ENCODE measurements at places on chromosomes 2 and 18.

DNA sequence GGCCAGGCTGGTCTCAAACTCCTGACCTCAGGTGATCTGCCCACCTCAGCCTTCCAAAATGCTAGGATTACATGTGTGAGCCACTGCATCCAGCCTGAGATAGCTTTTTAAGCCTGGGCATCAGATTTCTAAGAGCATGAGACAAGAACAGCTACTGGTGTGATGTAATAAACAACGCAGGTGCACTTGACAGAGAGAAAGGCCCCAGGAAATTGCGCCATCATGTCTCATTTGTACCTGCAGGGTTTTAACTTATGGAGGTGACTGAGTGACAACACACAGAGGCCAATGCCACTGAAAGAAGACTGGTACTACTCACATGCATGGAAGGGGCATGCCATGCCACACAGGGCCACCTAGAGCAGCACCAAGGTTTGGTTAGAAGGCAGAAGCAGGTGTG lies 209.4 kb downstream of the SP3 start:
- no peak for DNase-seq

DNA sequence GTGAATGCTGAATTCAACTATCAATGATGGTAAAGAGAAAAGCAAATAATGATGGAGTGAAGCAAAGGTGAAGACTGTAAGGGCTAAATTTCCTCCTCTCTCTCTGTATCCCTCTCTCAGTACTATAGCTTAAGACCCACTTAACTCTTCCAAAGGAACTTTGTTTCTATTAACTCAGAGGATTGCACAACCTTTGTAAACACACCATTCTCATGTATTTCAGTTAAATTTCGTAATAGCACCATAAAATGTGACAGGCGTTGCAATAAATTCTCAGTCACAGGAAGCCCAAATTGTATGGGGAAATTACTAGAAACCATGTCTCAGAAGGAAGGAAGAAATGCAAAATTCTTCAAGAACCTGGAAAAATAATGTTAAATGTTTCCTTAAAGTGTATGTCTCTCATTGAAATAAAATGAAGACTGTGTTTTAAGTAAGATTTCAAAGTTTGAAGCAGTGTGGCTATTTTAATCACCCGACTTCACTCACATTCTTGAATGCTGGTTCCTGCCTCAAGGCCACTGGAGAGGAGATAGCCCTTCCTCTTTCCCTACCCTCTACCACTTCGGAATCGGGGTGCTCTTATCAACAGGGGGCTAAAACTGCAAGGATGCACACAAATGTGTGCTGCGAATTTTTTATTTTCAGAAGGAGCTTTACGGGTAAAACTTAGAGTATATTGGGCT lies 112.1 kb downstream of the FTCDNL1 start:
- no peak for DNase-seq

DNA sequence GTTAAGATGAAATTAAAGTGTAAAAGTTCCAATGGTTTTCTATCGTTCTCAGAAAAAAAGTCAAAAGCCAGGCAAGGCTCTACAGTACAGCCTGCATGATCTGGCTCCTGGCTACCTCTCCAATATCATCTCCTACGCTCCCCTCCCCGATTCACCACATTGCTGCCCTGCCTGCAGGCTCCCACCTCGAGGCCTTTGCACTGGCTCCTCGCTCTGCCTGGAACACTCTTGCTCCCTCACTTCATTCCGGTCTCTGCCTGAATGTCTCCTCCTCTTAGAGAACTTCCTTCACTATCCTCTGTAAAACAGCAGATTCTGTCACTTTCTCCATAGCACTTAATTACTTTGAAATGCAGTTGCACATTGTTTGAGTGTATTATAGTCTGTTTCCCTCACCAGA lies 72.5 kb downstream of the KLF7 start:
- DNase-seq: no peak

DNA sequence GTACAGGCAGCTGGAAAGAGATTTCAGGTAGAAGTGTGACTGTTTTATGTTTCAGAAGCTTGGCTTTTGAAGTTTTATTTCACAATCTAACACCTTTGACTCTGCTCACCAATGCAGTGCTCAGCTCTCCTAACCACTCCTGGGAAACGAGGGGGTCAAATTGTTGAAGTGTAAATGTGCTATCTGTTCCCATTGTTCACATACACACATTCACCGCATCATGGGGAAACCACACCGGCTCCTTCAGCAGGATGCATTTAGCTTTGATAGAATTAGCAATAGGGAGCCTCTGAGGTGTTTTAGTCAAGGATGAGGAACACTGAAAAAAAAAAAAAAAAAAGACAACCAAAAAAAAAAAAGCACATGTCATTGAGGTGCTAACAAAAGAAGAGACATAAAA lies 13.4 kb upstream of the DLGAP1 start:
- DNase-seq: no peak

- DNase-seq: no peak
Measured at GRCh38 chr2:48265169-48266030, 264.6 kb upstream of the STON1 start.

DNA sequence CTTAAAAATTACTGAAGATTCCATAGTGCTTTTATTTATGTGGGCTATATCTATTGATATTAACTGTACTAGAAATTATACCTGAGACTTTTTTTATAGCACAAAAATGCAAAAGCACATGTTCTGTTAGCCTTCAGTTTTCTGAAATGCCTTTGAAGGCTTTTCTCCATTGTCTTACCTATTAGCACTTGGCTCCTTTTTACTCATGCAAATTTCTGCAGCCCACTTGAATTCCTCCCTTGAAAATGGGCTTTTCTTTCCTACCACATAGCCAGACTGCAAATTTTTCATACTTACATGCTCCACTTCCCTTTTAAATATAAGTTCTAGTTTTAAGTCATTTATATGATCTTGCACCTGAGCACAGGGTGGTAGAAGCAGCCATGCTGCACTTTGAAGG lies 453.0 kb upstream of the TRIB2 start:
- DNase-seq: no peak

DNA sequence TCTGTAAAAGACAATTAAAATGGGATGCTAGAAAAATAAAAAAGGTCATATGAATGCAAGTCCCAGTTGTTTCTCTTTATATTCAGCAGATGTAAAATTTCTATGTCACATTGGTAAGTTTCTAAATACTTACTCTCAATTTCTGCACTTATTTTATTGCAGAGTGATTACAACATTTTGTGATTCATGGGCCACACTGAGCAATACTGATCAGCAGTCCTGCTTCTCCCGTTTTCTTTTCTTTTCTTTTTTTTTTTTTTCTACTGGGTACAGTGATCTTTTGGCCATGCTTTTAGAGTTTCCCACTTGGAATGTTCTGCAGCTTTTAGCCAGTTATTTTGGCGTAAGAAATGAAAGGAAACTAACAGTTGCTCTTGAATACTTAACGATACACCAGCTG lies 38.8 kb downstream of the LIMS1 start:
- DNase-seq: no peak

DNA sequence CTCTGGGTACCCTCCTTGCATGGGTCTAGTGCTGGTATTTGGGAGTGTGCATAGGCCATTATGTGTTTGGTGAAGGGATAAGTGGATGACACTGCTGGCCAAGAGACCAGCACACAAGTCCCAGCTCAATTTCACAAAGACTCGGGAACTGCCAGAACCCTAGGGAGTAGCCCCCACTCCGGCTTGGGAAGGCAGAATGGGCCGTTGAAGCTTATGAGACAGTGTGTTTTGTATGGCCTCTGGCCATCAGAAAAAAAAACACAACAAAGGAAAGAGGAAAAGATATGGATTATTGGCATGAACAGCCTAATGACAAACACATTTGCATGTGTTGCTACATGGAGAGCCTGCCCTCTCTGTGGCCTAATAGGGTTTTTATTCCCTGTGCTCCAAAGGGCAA lies 144.2 kb downstream of the TTC32 start:
- no peak for DNase-seq

GRCh38 chr2:38146907-38147307 lies 71.0 kb upstream of the CYP1B1 start:
- DNase-seq: no peak

DNA sequence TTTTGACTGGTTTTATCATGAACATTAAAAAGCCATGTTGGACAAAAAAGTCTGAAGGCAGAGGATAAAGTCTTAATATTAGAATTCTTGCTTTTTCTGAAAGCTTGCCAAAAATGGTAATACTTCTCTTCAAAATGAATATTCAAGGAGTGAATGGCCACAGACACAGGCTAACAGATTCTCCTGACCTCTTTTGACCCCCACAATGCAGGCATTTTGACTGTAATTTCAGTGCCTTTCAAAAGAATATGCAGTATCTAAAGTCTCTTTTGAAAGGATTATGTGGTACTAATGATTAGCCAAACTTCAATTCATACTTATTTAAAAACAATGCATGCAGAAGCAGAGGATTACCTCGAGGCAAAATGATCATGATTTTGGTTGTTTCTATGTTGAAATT lies 557.8 kb upstream of the GCFC2 start:
- no peak for DNase-seq

- no peak for DNase-seq
Measured at GRCh38 chr2:176793792-176794191, 418.8 kb upstream of the HNRNPA3 start.

DNA sequence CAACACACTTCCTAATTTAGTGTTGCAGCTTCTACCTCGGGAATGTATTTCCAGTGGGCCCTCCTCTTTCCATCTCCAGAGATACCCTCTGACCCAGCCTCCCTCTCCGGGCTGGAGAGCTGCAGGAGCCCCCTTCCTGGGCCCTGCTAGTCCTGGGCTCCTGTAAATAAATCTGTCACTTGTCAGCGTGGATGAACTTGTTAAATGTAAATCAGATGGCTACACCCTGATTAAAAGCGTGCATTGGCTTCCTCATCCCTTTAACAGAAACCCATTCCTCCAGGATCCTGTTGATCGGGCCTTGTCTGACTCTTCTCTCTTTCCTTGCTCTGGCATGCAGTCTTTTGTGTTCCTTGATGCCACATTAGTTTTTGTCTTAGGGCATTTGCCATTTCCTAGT lies 2.4 kb downstream of the ZNF236 start:
- no peak for DNase-seq

GRCh38 chr18:6406075-6406909 lies 8.4 kb downstream of the L3MBTL4 start:
- no peak for DNase-seq

GRCh38 chr2:111912547-111912946 lies 14.1 kb downstream of the MERTK start:
- DNase-seq: no peak

DNA sequence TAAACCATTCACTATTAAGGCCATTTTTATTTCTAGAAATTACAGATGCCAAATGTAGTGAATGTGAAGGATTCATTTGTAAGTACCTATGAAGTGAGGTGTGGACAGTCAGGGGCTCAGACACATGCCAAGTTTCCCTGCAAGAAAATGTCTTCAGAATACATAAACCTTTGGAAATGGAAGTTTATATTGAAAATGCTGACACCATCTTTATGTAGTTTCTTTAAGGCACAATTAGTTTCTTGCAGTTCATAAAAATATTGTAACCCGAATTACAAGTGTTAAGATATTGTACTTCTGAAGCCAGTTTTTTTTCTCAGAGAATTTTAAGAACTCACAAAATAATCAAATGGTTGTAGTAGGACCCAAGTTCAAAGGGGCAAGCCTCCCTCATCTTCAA lies 66.1 kb upstream of the LYPD1 start:
- no peak for DNase-seq

GRCh38 chr2:150997702-150998440 lies 263.8 kb downstream of the RBM43 start:
- DNase-seq: no peak

GRCh38 chr2:72080286-72081145 lies 67.1 kb downstream of the CYP26B1 start:
- DNase-seq: no peak

DNA sequence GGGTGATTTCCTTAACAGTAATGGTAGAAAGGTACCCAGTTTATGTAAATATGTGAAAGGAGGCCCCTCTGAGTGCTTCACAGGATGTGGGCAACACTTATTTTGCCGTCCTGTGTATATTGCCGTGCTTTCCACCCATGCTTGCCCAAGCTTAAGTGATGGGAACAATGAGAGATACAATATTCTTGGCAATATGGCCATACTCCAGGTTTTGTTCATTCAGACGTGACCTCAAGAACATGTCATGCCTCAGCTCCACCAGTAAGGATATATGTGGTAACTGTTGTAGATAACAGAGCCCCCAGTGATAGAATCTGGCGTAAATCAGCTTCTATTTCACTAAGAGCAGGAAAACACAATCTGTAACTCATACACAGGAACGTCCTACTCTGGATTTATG lies 318.7 kb downstream of the PTPRM start:
- DNase-seq: no peak

GRCh38 chr18:49476664-49477411 lies 10.2 kb downstream of the C18orf32 start:
- DNase-seq: no peak

- no peak for DNase-seq
Measured at GRCh38 chr18:43886341-43886740, 609.1 kb upstream of the SYT4 start.

- DNase-seq: no peak
Measured at GRCh38 chr2:222452422-222452950, 28.1 kb downstream of the SGPP2 start.

DNA sequence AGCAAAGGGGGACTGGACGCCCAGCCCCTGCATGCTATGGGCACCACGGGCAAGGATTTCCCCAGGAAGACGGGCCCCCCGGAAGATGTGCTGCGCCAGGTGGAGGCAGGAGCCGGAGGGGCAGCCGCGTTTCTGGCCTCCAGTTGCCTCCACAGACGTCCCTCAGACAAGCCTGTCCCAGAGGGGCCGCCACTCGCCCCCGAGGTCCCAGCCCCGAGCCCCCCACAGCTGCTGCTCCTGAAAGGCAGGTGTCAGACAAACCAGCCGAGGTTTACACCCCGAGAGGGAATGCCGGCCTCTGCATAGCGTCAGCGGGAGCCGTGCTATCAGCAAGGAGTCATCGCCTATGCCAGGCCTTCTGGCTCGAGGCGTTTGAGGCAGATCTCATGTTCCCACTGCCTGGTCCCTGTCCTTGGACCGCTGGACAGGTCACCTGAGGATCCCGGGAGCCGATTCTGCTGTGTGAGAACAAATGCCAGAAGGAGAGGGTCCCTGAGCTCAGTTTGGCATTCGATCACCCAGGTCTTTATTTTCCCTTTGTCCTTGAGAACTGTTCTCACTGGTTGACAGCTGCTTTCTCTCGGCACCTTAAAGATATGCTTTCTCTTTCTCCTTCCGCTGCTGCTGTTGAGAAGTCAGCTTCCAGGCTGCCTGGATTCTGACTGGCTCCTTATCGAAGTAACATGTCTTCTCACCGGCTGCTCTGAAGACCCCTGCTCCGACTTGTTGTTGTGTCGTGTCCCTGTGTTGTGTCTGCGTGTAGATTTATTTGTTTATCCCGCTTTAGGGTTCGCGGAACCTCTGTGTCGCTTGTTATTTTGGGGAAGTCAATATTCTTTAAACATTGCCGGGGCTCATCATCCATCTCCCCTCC lies 20.6 kb downstream of the CROCC2 start:
- no peak for DNase-seq

DNA sequence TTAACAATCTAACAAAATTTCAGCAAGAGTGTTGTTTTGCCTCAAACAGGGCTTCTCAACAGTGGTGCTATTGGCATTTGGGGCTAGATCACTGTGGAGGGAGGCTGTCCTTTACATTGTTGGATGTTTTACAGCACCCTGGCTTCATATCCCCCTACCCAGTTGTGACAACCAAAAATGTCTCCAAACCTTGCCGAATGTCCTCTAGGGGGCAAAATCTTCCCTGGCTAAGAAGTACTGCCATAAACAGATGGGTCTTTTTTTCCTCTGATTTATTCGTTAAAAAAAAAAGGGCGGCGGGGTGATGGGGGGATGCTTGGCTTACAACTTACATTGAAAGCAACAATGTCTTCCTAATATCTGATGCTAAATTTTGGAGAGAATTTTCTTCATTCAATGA lies 207.6 kb upstream of the CCDC150 start:
- DNase-seq: no peak

All from stimulated activated CD4-positive, alpha-beta T cell treated with anti-CD3 and anti-CD28 coated beads, TNF-alpha, amount 100 ng/mL, for 1 hour (primary cell).